ENCODE measurements at places on chromosomes 13 and 19.

DNA sequence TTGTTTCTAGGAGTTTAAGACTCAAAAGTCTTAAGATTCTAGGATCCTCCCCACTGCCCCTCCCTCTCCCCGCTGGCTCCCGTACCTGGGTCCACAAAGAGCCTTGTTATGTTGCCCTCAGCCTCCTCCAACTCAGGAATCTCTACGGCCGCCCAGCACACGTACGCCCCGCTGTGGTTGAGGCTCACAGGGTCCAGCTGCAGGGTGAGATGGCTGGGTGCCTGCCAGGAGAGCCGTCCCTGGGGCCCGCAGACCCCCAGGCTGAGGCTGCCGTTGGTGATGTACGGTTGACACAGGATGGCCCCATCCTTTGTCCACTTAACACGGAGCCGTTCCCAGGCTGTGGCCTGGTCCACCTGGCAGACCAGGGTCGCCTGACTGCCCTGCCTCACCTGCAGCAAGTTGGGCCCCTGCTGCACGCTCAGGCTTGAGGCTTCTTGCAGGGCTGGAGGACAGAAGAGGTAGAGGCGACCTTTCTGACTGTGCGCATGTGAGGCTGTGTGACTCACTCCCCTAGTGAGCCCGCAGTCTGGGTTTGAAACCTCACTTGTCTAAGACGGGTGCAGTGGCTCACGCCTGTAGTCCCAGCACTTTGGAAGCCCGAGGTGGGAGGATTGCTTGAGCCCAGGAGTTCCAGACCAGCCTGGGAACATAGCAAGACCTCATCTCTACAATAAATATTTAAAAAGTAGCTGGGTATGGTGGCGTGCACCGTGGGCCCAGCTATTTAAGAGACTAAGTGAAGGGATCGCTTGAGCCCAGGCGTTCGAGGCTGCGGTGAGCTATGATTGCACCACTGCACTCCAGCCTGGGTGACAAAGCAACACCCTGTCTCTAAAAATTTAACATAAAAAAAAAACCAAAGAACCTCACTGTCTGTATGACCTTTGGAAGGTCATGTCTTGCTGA lies 4.0 kb downstream of the TMIGD2 start:
- DNase-seq: no peak

DNA sequence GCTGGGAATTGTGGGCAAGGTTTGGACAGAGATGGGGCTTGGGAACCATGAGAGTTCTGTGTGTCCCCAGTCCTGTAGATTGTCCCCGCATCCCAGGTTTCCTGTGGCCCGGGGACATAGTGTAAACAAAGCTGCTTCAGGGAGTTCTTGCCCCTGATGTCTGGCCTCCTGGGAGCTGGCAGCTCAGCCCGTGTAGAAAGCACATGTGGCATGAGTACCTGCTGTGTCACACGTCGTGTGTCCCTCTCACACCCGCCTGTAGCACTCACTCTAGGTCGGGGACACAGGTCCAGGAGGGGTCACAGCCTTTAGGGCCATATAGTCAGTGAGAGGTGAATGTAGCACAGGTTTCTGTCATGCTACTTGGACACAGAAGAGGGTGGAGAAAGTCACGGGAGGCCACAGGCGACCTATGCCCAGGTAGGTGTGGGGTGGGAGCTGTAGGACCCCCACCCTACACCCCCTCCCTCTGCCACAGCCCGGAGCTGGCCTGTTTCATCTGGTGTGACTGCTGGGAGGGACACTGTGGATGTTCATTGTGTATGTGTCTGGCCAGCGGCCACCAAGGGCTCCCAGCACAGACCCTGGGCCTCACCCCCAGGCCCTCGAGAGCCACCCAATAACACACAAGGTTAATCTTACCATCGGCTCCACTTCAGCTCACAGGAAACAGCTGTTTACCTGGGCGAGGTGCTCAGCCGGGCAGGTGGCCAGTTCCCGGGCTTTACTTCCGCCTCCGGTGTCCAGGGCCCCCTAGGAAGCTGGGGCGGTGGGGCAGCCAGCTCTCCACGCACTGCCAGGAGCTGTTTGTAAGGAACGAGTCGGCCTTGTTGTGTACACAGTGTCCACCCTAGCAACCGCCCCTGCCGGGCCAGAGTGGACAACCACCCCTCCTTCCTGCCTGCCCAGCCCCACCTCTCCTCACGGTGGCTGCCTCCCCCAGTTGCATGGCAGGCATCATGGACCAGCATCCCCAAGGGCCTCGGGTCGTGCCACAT lies 49.7 kb downstream of the COMP start:
- no peak for DNase-seq

- no peak for DNase-seq
These were observed 14.9 kb upstream of the PTBP1 start for GRCh38 chr19:782185-782877.

GRCh38 chr13:77378662-77379061 lies 51.8 kb upstream of the MYCBP2 start:
- no peak for DNase-seq

- no peak for DNase-seq
These were observed 18.7 kb upstream of the SIAH3 start for GRCh38 chr13:45870232-45870631.

GRCh38 chr13:32530841-32531253 lies 7.7 kb downstream of the N4BP2L2 start:
- no peak for DNase-seq

- no peak for DNase-seq
These were observed 12.8 kb downstream of the BLOC1S3 start for GRCh38 chr19:45191375-45191774.

DNA sequence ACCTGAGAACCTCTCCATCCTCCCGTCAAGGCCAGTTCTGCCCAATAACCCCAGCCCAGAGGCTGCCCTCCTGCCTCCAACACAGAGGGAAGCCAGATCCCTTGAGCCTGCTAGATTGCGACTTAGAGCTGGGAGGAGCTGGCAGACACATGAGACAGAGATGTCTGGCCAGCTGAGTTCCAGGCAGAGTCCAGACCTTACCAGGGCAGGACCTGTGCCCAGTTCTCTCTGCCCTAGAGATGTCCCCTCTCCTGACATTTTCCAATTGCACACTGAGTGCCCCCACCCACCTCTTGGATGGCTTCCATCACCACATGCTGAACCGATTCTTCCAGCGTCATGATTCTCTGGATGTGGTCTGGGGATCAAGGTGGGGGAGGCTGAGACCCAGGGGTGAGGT lies 3.0 kb downstream of the HOOK2 start:
- DNase-seq: no peak

DNA sequence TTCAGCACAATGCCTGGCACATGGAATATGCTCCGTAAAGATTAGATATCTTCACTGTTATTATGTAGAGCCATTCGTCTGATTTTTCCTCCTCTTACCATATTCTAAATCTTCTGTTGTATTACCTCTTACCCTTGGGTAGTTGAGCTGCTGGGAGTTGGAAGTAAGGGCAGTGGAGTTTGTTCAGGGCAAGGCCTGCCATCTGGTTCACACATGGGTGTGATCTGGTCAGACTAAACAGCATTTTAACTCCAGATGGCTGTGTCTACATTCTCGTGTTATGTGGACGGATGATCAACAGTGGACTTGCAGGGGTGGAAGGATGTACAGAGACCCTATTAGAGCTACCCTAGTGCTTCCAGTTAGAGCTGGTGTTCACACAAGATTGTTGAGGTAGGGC lies 164.9 kb downstream of the ZIC5 start:
- DNase-seq: no peak

DNA sequence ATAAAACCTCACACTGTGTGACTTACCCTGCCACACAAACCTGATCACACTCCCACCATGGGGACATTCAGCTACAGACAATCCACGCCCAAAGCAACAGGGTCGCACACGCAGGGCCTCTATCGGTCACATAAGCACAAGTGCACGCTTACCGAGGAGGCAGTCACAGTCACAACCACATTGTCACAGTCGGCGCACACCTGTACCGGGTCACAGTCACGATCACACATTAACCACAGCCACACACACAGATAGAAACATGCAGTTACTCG lies 579 bp downstream of the ZNF566 start:
- DNase-seq: no peak

DNA sequence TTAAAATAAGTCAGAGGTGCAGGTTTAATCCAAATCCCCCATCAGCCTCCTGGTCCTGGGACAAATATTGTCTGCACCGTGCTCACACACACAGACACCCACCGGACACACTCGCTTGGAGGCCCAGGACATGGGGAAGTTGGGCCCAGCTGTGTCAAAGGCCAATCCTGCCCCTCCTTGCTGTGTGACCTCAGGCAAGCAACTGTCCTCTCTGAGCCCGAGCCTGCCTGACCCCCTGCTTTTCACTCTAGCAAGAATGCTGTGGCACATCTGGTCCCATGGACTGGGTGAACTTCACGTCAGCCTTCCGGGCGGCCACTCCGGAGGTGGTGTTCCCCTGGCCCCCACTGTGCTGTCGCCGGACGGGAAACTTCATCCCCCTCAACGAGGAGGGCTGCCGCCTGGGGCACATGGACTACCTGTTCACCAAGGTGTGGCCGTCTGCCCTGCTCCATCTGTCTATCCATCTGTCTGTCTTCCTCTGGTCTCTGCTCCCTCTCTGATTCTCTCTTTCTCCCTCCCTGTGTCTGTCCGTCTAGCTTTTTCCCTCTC lies 9.3 kb downstream of the UPK1A start:
- DNase-seq: no peak

DNA sequence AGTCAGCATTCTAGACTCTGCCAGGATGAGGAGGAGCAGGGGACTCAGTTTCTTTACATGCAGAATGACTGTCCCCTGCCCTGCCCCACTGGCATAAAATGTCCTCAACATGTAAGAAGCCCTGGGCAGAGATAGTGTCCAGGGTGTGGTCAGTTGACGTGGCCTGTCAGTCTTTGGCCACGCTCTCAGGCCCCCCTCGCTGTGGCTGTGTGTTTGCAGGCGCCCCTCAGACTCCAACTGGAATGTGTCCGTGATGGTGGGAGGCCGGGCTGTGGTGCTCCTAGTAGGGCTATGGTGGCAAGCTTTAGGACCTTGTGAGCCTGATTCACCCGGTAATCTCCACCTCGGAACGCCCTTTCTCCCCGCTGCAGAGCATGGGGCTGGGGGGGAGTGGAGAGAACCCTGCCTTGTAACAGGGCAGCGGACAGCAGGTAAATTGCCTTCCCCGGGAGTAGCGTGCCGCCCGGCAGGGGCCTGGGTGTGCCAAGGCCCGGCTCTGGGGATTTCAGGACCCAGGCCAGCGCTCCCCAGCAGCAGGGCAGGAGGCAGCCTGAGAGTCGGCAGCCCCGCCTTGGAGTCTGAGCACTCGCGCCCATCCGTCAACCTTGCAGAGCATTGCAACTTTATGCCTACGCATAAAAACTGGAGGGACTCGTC lies 62.3 kb downstream of the CHST8 start:
- no peak for DNase-seq

DNA sequence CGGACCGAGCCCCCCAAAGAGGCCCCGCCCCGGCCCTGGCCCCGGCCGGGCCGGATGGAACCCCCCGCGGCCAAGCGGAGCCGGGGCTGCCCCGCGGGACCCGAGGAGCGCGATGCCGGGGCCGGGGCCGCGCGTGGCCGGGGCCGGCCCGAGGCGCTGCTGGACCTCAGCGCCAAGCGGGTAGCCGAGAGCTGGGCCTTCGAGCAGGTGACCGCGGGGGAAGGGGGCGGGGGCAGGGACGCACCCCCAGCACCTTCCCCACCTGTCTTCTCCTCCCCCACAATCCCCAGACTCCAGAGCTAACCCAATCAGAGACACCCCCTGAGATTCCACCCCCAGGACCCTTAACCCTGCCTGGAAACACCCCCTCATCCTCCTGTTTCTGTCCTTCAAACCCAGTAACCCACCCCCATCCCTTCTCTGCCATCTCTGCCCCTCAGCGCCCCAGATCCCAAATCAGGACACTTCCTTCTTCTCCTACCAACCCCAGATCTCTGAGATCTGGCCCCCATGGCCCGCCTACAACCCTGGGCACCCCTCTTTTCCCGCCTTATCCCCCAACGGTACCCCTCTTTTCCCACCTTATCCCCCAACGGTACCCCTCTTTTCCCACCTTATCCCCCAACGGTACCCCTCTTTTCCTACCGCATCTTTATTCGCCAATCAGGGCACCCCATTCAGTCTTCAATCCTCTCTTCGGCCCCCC lies 505 bp downstream of the ZSWIM4 start:
- DNase-seq: no peak

GRCh38 chr19:11247391-11247790 lies 8.0 kb downstream of the ANGPTL8 start:
- DNase-seq: no peak

GRCh38 chr13:105442949-105443699 lies 1092.3 kb downstream of the EFNB2 start:
- no peak for DNase-seq

- DNase-seq: no peak
These were observed 88.4 kb upstream of the PCDH8 start for GRCh38 chr13:52936806-52937205.

DNA sequence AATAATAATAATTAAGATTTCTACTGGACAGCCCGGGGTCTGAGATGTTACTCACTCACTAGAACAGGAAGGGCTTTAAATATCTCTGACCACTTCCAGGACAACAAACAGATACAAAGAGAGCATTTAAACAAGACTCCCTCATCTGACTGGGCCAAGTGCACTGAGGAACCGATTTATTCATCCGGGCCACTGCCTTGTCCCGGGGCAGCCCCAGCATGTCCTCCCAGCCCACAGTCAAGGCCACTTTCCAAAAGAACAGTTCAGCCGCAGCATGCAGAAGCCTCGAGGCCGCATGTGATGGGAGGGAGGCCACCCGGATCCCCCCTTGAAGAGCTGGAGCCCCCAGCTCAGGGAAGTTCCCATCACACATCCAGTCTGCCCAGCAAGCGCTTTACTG lies 30.5 kb downstream of the MLLT1 start:
- DNase-seq: no peak

DNA sequence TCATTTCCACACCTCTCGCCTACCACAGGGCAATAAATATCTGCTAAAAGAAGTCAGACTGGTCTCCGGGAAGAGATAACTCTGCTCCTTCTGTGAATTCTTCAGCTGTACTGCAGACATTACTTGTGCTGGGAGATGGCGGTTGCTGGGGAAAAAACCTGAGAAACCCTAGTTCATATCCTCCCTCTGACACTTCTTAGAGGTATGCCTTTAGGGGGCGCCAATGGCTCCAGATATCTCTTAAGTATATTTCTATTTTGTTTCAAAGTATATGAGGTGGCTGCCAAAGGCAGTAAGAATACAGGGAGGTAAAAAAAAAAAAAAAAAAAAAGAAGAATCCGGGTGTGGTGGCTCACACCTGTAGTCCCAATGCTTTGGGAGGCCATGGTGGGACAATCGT lies 175.2 kb downstream of the PAN3 start:
- DNase-seq: no peak

GRCh38 chr19:772730-773436 lies 22.0 kb downstream of the MISP start:
- DNase-seq: no peak

DNA sequence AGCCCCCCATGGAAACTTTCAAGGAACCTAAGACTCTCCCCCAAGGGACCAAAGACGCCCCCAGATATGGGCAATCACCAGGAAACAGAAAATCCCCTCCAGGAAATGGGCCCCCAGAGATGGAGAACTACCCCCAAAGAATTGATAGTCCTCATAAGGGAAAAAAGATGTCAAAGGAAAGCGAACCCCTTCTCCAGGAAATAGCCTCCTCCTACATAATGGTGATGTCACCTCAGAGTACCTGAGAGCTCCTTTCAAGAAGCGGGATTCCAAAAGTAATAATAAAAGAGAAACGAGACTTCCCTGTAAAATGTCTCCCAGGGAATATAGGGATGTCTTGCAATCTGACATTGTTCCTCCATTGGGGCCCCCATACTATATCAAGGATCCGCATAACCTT lies 1.1 kb downstream of the CDKN2D start:
- no peak for DNase-seq

All from activated CD4-positive, CD25-positive, alpha-beta regulatory T cell (primary cell).